ENCODE measurements at places on chromosomes 4 and X.

GRCh38 chr4:13543839-13544605 lies at the start of gene NKX3-2:
TSS of gene NKX3-2 (minus strand) at chr4:13544508. CDS start at chr4:13544414, 94 bp downstream.
- DNase-seq = no peak

- DNase-seq = no peak
Observed at GRCh38 chr4:71257761-71258160, 81.1 kb upstream of the SLC4A4 start.

DNA sequence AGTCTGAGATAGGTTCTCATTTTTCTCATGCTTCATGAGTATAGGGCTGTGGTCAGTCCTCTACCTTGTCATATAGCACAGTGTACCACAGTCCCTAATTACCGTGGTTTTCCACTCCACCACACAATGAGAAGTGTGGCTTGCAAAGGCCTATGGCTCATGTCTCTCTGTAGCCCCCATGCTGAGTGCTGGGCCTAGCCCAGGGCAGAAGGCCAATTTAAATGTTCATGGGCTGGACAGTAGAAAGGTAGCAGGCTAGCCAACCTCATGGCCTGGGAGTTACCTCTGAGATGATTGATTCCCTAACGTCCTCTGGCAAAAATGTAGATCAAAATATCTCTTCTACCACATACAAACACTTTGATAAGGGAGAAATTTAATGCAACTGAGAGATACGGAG lies 222.5 kb downstream of the AFF2 start:
- DNase-seq = no peak

- no peak for DNase-seq
Observed at GRCh38 chr4:5656415-5656814, 51.9 kb downstream of the EVC2 start.

GRCh38 chrX:116204932-116205331 lies 34.4 kb downstream of the AGTR2 start:
- DNase-seq = no peak

GRCh38 chr4:144575181-144575580 lies 70.8 kb upstream of the HHIP start:
- DNase-seq = no peak

DNA sequence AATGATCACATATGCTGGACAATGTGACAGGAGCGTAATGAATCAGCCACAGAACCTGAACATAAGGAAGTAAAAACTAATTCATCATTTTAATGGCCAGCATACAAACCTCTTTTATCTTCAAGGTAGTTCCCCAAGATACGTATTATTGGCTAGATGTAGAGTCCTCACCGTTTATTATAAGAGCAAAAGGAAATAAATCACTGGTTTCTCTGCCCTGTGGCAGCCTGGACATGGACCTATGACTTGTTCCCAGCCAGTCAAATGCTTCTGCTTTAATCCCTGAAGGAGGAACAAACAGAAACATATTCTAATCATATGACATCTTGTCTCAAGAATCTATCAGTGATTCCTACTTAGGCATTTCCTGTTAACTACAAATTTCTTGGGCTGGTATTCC lies 86.8 kb upstream of the FAM241A start:
- no peak for DNase-seq

GRCh38 chr4:176274441-176274840 lies 5.4 kb upstream of the ASB5 start:
- no peak for DNase-seq

GRCh38 chr4:127203562-127204200 lies 429.1 kb upstream of the INTU start:
- no peak for DNase-seq

- DNase-seq = no peak
Observed at GRCh38 chr4:54090804-54091623, 8.9 kb upstream of the GSX2 start.

Measured in vagina (tissue), 2 donors.